SJSA1 (cell line): ENCODE measurements at places on chromosomes 6 and 20. TPM values are rescaled to one million over a fixed set of nuclear protein-coding genes. Genes with fewer than 3 reads are reported as not detected.

MEA1 gene
- 118 and 134 TPM in 2 replicates for total RNA-seq

TNFRSF6B gene
- total RNA-seq: 1.9 TPM in 1 of 2 replicates, not detected in the other

GRCh38 chr6:146542881-146543210 lies 787 bp upstream of the RAB32 start:
- peaks cover 32% of the 10 kb centered on the region for H3K4me1 ChIP-seq
- peak overlapping the region; percentile 77 for H3K27ac ChIP-seq
- H3K4me3 ChIP-seq: peak overlapping the region; percentile 90
- peaks cover 15% of the 10 kb centered on the region for H3K36me3 ChIP-seq
- no peak for DNase-seq
- H3K27me3 ChIP-seq: peaks cover 3% of the 10 kb centered on the region; the same call in 1 of the 2 replicates

DNA sequence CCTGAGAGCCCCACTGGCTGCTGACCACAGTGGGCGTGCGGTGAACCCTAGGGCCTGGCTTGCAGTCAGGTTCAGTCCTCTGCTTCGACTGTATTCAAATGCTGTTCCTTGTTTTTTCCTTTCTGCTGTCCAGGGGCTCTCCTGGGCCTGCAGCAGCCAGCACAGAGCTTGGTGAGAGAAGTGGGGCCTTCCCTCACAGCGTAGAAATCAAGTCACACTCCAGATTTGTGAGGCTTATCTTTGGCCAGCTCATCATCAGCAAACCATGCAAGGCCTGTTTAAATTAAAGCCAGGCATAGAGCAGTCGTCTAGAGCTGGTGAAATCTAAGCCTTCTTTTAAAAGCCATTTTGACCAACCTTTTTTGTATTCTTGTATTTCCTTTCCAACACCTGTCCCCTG lies 8.4 kb downstream of the FAM120B start:
- no peaks in the 10 kb centered on the region for H3K4me1 ChIP-seq
- DNase-seq: no peak
- no peaks in the 10 kb centered on the region for H3K27me3 ChIP-seq
- peaks cover 57% of the 10 kb centered on the region for H3K36me3 ChIP-seq
- no peak overlapping the region for H3K4me3 ChIP-seq

PTCHD4 gene
- 1.4 and 2.9 TPM in 2 replicates for total RNA-seq

DNA sequence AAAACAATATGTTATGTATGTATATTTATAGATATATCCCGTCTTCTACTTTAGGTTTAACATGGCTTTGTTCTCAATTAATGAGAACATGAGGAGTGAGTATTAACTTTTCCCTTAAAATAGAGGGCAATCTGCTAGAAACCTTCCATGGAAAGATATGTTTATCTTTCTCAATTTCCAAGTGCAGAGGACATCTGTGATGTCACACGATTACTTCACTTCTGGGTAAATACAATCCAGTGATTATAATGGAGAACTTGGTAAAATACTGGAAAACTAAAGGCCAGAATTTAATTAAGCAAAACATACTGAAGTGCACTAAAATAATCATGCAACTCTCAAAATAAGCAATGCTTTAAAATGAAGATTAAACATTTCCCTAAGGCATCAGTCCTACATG lies 11.9 kb upstream of the MRAP2 start:
- H3K4me1 ChIP-seq: no peaks in the 10 kb centered on the region
- no peaks in the 10 kb centered on the region for H3K27me3 ChIP-seq
- no peak for DNase-seq
- no peaks in the 10 kb centered on the region for H3K36me3 ChIP-seq
- no peak overlapping the region for H3K4me3 ChIP-seq

DNA sequence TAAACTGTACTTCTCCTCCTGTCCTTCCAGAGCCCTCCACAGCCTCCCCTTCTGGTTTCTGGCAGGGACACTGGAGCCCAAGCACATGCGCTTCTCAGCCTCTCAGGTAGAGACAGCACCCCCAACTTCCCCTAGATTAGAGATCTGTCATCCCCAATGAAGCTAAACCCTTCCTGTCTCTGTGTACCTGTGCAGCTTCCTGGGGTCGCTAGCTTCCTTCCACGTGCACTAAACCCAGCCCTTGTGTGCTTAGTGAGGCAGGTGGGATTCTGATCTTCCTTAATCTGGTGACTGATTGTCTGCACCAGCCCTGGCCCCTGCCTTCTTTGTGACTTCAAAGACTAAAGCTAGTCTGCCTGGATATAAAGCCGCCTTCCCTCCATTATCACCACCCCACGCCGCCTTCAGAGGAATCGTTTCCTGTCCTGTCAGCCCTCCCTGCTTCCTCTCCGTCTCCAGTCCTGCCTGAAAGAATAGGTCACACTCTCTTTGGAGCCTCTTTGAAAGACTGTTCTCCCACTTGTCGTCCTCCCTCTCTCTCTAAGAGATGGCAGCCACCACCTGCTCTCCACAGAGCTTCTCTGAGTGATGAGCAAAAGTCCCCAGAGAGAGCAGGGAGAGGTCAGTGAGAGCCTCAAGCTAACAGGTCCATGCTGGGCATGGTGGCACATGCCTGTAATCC lies 27.5 kb downstream of the CAPN11 start:
- H3K4me1 ChIP-seq: no peaks in the 10 kb centered on the region
- H3K27ac ChIP-seq: no peak overlapping the region
- H3K4me3 ChIP-seq: no peak overlapping the region
- H3K27me3 ChIP-seq: no peaks in the 10 kb centered on the region; the same call in 1 of the 2 replicates
- no peaks in the 10 kb centered on the region for H3K36me3 ChIP-seq

LIN28B gene
- not detected in 2 replicates for total RNA-seq

GGTLC1 gene
- not detected in 2 replicates for total RNA-seq

DNA sequence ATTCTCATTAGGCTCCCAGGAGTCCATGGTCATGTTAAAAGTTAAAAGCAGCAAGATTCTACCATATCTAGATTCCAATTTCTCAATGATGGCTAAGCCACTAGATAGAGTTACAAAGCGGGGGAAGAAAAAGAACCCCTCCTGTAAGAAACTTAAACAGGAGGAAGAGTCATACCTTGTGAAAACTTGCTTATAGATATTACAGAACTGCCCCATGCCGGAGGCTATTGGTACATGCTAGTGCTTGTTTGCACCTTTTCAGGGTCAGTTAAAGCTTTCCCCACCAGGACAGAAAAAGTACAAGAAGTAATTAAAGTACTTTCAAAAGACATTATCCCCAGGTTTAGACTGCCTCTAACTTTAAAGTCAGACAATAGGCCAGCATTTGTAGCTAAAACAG lies 15.5 kb upstream of the GSTA3 start:
- H3K4me1 ChIP-seq: peaks cover 18% of the 10 kb centered on the region
- no peaks in the 10 kb centered on the region for H3K36me3 ChIP-seq
- H3K27me3 ChIP-seq: no peaks in the 10 kb centered on the region
- H3K4me3 ChIP-seq: no peak overlapping the region
- DNase-seq: no peak
- H3K27ac ChIP-seq: no peak overlapping the region

DNA sequence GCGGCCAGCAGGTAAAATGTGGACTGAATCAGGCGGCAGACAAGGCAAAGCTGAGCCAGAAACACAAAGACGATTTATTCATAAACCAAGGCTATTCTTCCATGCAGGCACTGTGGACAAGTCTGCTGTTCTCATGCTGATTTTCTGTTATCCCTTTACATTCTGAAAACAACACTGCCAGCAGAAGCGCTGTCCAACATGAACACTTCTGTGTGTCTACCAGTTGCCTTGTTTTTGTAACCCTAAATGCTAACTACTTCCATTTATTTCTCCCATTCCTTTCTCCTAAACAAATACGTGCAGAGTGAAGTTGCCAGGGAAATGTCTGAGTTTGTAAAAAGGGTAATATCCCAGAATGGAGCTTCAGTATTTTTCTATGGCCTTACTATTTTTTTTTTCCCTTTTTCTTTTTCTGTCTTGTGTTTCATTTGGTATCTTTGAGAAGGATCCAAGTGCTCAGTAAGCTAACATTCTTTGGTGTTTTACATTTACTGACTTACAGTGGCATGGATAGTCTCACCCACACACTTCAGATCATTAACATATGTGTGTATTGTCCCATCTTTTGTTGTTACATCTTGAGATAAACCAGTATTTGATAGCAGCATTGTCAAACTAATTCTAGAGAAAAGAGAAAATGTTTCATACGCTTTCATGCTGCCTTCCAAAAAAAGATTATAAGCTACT lies 1308.9 kb upstream of the MAP3K7 start:
- H3K4me3 ChIP-seq: no peak overlapping the region
- no peaks in the 10 kb centered on the region for H3K4me1 ChIP-seq
- H3K36me3 ChIP-seq: no peaks in the 10 kb centered on the region
- H3K27ac ChIP-seq: no peak overlapping the region

- 0 out of 2 replicates have a peak, but pooled peaks cover 2% of the 10 kb centered on the region for H3K27me3 ChIP-seq
- no peak overlapping the region for H3K4me3 ChIP-seq
- H3K27ac ChIP-seq: no peak overlapping the region
- no peaks in the 10 kb centered on the region for H3K4me1 ChIP-seq
- H3K36me3 ChIP-seq: no peaks in the 10 kb centered on the region
Observed at GRCh38 chr20:46546298-46546697, 4.2 kb downstream of the OCSTAMP start.
